ENCODE measurements at places on chromosomes 1 and 21.

DNA sequence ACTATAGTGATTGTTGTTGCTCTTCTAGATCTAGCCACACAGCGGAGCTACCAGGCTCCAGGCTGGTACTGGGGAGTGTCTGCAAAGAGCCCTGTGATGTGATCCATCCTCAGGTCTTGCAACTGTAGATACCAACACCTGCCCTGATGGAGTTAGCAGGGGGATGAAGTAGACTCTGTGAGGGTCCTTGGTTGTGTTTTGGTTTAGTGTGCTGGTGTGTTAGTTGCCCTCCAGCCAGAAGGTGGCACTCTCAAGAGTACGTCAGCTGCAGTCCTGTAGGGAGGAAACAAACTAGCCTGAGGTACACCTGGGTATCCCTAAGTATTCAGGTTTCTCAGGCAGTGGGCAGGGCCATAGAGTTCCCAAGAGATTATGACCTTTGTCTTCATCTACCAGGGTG is 81.2 kb upstream of the TMPRSS2 start:
- DNase-seq = no peak

- DNase-seq = no peak
These were observed 41.5 kb downstream of the PLPPR5 start for GRCh38 chr1:98963064-98963758.

DNA sequence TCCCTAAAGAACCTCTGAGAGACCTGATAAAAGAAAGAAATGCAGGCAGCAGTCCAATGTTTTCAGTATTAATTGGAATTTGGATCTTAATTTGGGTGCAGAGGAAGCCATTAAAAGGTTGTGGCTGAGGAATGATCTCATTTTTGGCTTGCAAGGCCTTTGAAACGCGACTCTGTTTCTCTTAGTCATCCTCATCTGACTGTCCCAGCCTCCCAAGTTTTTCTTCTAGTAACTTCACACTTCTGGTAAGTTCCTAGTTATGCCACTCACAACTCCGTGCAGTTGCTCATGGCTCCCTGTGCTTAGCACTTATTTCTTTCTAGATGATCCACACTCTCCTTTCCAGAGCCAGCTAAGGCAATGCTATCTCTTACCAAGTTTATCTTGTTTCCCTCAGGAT is 147.4 kb upstream of the USP24 start:
- no peak for DNase-seq

GRCh38 chr1:210855440-210855839 is 278.5 kb downstream of the KCNH1 start:
- peak; percentile 13 for DNase-seq

GRCh38 chr1:108114033-108114599 is 86.0 kb downstream of the SLC25A24 start:
- no peak for DNase-seq

- DNase-seq = no peak
These were observed 68.2 kb downstream of the POFUT2 start for GRCh38 chr21:45219517-45219916.

DNA sequence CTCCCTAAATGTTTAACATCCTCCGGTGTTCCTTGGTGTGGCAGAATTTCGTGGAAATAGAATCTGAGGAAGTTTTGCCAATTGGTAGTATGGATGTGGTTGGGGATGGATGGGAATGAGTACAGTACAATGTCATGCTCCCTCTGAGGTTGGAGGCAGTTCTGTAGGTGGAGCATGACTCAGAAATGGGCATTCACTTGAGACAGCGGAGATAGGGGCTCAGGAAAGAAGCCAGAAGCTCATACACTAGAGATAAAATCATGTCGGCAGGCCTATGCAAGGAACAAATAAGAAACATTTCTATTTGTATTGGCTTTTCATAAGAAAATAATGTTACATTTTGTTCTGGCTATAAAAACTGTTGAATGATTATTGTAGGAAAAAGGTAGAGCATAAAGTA is 196.0 kb downstream of the URB2 start:
- no peak for DNase-seq

DNA sequence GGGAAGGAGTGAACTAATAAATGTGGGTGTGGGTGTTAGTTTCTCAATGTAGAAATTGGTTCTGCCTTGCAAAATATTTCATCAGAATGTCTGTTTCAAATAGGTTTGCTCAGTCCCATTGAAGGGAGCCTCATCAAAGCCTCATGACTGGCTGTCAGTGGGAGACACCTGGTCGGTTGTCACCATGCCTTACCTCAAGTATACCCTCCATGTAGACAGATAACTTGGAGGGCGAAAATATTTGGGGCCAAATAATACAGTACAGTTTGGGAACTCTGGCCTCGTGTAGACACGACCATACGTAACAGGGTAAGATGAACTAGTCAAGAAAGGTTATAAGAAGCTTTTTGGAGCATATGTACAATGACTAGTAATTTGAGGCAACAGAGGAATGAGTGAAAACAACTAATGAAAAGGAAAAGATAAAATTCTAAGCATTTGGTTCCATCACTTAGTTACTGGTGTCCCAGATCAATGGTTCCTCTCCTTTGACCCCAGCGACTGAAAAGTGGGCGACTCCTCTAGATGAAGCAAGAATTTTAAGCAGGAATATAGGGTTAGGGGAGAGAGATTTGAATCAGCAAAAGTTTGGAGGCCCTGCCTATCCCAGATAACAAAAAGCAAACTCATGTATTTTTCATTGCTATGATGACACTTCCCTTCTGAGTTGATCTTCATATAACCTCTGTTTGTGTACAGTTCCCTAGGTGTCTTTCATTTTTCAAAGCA is 163.9 kb downstream of the LRRC40 start:
- no peak for DNase-seq

DNA sequence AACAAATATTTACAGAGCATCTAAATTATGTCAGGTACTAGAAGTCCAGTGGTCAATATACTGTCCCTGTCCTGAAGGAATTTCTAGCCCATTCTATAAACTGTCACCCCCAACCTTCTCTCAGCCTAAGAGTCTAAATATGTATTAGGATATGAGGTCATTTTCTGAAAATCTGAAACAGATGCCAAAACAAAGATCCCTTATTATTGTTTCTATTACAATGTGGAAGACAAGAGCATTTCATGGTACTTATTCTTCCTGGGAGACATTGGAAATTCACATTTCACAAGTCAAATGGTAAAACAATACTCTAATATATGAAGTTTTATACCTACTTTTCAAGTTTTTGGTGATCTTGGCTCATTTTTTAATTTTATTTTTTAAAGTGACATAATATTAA is 2.6 kb downstream of the CLCA1 start:
- DNase-seq = no peak
